ENCODE measurements at places on chromosomes 2 and 18. TPM values are rescaled to one million over a fixed set of nuclear protein-coding genes. Genes with fewer than 3 reads are reported as not detected.

GRCh38 chr2:166170356-166170755, 42.5 kb upstream of the SCN1A start:
- DNase-seq: no peak

Gene ALPP
- polyA plus RNA-seq: not detected

DNA sequence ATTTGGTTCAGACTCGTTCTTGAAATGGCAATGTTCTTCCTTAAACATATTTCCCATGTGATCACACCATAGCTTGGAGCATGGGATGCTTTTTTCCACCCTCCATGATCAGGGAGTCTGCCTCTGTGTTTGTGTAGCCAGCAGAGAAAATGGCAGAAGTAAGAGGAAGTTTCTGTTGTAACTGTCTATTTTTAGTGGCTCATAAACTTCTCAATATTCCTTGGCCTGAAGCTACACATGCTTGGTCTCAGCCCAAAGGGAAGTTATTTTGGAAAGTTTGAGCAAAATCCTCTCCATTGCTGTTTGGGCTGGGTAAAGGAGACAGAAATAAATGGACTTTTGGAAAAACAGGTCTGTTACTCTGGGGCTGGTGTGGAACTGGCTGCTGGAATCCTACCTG, 33.4 kb upstream of the ITGA6 start:
- no peak for DNase-seq

GRCh38 chr18:79506191-79507075, 110.7 kb downstream of the NFATC1 start:
- DNase-seq: no peak

DNA sequence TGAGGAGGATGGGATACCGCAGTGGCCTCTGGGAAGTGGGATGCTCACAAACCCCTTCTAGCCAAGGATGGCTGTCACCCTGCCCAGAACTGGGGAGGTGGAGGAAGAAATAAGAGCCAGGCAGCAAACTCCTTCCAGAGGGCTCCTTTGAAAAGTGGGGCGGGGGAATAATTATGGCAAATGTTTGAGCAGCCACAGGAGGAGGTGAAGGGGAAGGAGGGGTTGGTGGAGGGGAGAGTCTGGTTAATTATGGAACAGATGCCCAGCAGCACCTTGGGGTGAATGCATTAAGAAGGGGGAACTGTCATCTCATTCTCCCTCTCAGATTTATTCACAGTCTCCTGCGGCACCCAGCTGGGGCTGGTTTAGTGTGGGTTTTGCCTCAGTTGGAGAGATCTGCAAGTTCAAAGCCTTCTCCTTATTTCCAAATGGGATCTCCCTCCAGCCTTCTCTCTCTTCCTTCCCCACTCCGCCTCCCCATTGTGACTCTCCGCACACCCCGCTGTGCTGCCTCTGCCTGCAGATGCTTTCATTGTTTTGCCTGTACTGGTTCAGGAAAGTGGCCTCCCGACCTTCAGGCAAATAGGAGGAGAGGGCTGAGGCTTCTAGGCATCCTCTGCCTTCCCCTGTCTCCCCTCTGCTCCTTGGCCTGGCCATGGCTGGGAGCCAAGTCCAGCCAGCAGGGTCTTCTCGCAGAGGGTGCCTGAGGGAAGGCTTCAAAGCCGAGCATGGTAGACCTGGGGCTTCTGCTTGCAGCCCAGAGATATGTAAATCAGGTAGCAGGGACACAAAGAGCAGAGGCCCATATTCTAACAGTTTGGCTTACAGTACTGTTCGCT, 457.2 kb upstream of the MEX3C start:
- DNase-seq: no peak

Gene XRCC5
- 305 TPM for polyA plus RNA-seq

Gene IL1RL1
- 0.29 TPM for polyA plus RNA-seq

DNA sequence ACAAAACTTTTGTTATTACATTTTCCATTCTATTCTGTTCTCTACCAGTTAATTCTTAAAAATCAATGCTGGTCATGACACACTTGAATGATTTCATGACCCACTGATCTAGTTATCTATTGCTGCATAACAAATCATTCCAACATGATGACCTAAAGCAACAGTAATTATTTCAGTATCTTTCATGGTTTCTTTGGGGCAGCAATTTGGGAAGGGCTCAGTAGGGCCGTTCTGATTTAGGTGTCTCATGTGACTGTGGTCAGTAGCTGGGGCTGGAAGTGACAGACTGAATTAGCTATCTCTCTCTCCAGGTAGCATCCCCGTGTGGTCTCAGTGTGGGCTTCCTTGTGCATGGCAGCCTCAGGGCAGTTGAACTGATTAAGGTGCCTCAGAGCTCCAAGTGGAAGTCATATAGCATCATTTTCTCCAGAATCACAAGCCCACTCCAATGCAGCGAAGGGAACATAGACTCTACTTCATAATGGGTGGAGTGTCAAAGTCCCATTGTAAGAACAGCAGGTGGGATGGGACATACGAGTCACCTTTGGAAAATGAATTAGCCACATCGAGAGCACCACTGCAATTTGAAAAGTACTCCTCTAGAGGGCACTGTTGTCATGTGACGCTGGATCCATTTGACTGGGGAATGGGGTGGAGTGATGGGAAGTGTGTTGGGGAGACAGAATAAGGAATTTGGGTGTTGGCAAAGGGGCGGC, 39.1 kb upstream of the FAM136A start:
- peak; percentile 50 for DNase-seq

Gene CYP27C1
- not detected for polyA plus RNA-seq

DNA sequence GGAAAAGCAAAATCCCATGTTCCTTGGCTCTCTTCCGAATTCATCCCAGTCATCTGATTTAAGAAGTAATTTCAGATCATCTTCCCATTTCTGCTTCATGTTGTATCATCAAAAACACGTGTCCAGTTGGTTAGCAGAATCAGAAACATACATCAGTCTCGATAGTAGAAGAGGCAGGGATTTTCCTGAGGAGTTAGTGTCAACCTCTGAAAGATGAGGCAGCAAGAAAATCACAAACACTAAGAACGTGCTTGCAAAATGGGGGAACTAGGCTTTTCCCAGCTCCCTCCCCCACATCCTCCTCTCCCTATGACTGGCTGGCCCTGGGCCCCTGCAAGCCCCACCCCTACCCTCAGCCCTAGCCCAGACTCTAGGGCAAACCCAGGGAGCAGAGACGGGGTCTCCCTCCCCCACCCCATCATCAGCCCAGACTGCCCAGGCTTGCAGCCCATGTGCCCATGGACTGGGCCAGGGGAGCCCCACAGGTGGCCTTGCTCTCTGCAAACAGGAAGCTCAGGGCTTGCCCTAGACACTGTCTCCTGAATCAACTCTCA, 161.0 kb upstream of the ID2 start:
- no peak for DNase-seq

DNA sequence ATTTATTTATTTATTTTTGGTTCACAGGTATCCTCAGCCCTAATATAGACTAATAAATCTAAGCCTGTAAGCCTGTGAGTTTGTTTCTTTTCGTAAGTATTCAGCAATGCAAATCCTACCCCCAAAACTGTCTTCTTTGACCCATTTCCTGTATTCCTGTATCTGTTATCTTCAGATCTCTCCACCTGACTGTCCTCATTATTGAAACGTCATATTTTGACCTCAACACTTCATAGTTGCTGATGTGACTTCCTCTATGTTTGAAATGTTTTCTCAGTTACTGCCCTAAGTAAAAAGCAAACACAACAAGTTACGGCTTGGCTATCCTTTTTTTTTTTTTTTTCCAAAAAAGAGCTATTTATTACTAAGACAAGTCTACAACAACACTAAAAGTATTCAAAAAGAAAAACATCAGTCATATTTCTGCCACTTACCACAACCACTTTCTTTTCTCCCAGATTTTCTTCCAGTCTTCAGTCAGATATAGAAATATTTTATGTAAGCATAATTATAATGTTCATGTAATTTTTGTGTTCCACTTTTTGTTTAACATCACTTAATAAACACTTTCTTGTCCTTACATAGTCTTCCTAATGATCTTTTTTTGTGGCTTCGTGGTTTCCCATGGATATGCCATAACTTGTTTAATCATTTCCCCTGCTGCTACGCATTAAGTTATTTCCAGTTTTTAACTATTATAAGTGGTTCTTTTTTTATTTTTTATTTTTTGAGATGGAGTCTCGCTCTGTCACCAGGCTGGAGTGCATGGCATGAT, 45.0 kb upstream of the EML4 start:
- peak; percentile 87 for DNase-seq

DNA sequence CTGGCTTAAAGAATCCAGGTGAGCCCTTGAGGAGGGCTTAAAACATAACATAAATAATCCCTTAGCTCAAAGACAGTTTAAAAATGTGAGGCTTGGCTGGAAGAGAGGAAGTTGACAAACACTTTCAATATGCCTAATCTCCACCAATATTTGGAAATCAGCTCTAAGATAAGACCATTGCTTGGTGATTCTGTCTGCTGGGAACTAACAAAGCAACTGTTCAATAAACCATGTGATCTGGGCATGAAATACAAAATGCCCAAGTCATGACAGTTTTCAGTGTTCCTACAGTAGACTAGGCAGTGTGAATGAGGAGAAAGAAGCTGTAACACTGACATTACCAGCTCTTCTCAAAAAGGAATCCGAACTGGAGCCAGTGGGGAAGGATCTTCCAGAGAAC, 10.7 kb downstream of the MFF start:
- no peak for DNase-seq

- peak; percentile 59 for DNase-seq
These were observed 81.5 kb downstream of the PRPF40A start for GRCh38 chr2:152635635-152636298.

Gene PJVK
- 0.23 TPM for polyA plus RNA-seq

GRCh38 chr2:4354678-4355077, 651.3 kb downstream of the DCDC2C start:
- no peak for DNase-seq

Gene CHST9
- not detected for polyA plus RNA-seq

GRCh38 chr2:158359846-158360245, 96.7 kb downstream of the CCDC148 start:
- no peak for DNase-seq

DNA sequence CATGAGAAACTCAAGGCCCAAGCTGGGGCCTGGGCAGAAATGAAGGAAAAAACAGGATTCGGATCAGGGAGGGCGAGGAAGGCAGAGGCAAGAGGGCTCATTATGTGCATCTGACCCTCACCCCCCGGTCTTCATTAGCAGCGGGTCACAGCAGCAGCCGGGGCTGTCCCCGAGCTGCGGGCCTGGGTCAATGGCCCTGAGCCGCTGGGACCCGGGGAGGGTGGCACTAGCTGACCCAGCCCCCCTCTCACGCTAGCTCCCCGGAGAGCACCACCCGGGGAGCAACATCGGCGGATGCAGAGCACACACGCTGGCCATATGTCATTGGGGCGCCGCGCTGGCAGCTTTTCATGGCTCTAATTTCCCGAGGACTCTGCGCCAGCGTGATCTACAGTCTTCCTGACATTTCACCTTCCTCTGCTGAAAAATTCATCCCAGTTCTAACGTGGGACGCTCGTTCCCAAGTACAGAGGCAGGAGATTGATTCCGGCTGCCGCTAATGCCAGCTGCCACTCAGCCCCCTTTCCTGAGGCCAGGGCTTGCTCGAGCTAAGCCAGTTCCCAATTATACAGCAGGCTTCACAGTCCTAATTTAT, 63.7 kb downstream of the EIPR1 start:
- DNase-seq: no peak

Gene TMEM200C
- polyA plus RNA-seq: not detected

Gene PROKR1
- polyA plus RNA-seq: 0.07 TPM

Gene SNTG2
- polyA plus RNA-seq: 0.55 TPM

Gene C2orf49
- polyA plus RNA-seq: 8.7 TPM

GRCh38 chr2:221517146-221517695, 54.9 kb downstream of the EPHA4 start:
- DNase-seq: no peak

Gene FBLN7
- 41.2 TPM for polyA plus RNA-seq

Gene C2orf78
- not detected for polyA plus RNA-seq

- DNase-seq: no peak
These were observed 7.5 kb downstream of the PRLH start for GRCh38 chr2:237573721-237574415.

DNA sequence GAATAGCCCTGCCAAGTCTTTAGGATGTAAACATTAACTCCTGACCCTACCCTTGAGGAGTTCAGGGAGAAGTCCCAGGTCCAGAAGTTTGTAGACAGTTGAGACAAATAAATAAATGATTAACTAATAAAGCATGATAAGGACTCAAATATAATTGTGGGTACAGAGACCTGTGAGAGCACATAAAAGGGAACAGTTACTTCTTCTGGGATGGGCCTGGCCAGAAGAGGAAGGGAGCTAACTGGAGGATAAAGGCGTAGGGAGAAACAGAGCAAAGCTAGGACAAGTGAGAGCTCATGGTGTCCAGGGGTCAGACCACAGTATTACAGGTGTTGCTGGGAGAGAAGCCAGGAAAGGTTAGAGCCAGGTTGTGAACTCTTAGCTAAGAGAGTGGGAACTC, 3.0 kb downstream of the LCLAT1 start:
- no peak for DNase-seq

GRCh38 chr2:182650704-182651103, 65.4 kb upstream of the DNAJC10 start:
- peak; percentile 27 for DNase-seq

GRCh38 chr2:162343492-162343823, 474 bp upstream of the GCA start:
- DNase-seq: no peak

- DNase-seq: no peak
These were observed 121.6 kb downstream of the VAPA start for GRCh38 chr18:10035281-10035991.

Gene CNDP1
- not detected for polyA plus RNA-seq

DNA sequence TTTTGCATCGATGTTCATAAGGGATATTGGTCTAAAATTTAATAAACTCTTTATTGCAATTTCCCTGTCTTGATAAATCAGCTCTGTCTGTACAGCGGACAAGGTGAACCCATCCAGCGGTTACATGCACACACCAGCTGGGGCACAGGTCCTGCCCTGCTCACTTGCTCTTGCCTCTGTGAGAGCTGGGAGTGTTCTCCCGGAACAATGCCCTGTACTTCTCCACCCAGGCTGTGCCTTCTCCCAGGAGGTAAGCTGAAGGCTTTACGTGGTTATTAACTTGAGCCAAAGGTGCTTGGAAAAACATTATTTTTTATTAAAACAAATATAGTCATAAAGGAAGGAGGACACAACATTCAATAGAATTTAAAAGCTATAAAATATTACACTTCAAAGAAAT, 117.6 kb downstream of the ALPK2 start:
- DNase-seq: no peak

DNA sequence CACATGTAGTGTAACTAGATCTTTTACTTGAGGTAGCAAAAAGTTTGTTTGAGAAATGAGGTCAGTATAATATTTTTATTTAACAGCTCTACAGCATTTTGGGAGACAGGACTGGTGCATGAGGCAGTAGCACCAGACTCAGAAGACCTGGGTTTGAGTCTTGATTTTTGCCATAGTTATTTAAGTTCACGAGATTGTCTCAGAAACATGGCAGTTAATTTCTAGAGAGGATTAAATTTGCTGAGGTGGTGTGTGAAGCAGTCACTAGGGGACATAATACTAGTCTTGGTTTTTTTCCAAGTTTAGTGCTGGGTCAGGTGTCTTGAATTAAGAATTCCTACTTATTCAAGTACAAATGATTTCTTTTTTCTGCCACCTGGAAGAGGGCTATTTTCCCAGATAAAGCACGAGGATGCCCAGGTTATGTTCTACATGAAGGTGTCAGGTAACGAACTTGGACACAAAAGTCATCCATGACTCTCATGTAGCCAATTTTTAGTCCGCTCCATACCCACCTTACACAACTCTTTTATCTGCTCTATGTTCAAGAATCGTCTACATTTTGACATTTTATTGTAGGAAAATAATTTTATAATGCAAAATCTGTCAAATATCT, 1.4 kb downstream of the MARCHF7 start:
- peak; percentile 4 for DNase-seq

GRCh38 chr2:69036926-69037325, 23.9 kb downstream of the ANTXR1 start:
- no peak for DNase-seq

Gene TFCP2L1
- not detected for polyA plus RNA-seq

- DNase-seq: no peak
These were observed 17.2 kb upstream of the POLE4 start for GRCh38 chr2:74941284-74941683.

Gene DYSF
- not detected for polyA plus RNA-seq
